ENCODE measurements at places on chromosomes 16 and 17.

GRCh38 chr17:40112191-40112711 is 9.5 kb upstream of the MSL1 start:
- no peak for DNase-seq

- DNase-seq, result no peak
These were observed 141.2 kb downstream of the WWOX start for GRCh38 chr16:78240459-78241222.

- no peak for DNase-seq
These were observed 16.7 kb upstream of the OR1F1 start for GRCh38 chr16:3171181-3171854.

- no peak for DNase-seq
These were observed 9.7 kb upstream of the NOG start for GRCh38 chr17:56583772-56584171.

- DNase-seq, result no peak
These were observed 165.1 kb downstream of the CHD9 start for GRCh38 chr16:53219795-53220454.

DNA sequence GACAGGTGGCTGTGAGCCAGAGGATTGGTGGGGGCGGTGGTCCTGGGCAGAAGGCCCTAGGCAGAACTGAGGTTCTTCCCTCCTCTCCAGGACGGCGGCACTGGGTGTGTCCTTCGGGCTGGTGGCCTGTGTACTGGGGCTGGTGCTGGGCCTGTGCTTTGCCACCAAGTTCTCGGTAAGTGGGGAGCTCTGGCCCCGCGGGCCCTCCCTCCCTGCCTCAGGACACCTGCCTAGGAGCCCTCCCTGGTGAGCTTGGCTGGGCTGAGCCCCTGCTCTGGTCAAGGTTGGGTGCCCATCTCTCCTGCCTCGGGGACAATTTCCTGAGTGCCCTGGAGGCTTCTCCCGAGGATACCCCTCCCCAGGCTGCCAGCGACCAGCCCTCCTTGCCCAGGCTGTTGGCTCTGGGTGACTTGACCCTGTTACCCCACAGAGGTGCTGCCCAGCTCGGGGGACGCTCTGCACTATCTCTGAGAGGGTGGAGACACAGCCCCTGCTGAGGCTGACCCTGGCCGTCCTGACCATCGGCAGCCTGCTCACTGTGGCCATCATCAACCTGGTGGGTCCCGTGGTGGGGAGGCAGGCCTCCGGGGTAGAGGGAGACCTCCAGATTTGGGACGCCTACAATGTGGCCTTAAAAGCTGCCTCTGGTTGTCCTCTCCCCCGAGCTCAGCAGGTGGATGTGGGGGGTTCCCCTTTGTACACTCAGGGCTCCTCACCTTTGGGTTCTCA is 42.0 kb downstream of the ADCY7 start:
- DNase-seq, result no peak

DNA sequence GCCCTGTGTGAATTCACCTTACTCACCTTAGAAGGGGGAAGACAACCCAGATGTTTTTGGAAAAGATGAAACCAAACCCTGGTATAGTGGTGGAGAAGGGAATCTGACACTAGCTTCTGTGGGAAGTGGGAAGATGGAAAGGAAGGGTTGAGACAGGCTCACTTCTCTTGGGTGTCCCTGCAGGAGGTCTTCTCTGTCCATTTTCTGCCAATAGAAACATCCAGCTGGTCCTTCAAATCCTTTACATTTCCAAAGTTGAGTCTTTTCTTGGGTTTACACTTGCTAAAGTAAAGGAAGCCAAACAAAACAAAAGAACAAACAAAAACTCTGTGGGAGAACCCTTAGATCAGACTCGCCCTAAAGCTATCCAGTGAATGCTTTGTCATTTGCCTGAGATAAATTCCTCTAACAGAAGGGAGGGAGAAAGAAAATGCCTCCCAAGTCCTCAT is 10.2 kb downstream of the HOXB1 start:
- no peak for DNase-seq

GRCh38 chr17:39563476-39563875 is 44.2 kb downstream of the NEUROD2 start:
- no peak for DNase-seq

DNA sequence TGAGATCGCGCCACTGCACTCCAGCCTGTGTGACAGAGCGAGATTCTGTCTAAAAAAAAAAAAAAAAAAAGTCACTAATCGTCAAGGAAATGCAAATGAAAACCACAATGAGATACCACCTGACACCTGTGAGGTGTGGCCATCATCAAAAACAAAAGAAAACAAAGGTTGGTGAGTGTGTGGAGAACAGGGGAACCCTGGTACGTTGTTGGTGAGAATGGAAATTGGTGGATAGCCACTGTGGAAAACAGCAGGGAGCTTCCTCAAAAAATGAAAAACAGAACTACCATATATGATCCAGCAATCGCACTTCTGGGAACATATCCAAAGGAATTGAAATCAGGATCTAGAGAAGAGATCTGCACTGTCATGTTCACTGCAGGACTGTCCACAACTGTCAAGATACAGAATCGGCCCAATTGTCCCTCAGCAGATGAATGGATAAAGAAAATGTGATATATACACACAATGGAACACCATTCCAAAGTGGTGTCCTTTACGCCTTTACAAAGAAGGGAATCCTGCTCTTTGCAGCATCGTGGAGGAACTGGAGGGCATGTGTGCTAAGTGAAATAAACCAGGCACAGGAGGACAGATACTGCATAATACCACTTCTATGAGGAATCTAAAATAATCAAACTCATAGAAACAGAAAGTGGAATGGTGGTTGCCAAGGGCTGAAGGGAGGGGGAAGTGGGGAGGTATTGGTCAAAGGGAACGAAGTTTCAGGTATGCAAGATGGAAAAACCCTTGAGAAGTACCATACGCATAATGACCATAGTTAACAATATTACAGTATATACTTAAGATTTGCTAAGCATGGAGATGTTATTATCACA is 63.5 kb upstream of the PLCG2 start:
- DNase-seq, result no peak

DNA sequence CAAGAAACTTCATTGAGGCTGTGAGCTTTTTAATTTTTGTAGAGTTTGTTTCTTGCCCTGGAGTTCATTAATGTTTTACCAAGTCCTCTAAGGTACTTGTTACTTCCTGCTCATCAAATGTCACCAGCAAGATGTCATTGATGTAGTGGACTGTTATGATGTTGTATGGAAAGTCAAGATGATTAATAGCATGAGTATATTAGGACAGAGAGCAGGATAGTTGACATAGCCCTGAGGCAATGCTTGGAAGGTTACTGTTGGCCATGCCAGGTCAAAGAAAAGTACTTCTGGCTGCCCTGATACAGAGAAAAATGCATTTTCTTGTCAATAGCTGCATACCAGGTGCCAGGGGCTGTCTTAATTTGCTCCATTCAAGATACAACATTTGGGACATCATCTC is 6.7 kb downstream of the KRTAP1-5 start:
- no peak for DNase-seq

DNA sequence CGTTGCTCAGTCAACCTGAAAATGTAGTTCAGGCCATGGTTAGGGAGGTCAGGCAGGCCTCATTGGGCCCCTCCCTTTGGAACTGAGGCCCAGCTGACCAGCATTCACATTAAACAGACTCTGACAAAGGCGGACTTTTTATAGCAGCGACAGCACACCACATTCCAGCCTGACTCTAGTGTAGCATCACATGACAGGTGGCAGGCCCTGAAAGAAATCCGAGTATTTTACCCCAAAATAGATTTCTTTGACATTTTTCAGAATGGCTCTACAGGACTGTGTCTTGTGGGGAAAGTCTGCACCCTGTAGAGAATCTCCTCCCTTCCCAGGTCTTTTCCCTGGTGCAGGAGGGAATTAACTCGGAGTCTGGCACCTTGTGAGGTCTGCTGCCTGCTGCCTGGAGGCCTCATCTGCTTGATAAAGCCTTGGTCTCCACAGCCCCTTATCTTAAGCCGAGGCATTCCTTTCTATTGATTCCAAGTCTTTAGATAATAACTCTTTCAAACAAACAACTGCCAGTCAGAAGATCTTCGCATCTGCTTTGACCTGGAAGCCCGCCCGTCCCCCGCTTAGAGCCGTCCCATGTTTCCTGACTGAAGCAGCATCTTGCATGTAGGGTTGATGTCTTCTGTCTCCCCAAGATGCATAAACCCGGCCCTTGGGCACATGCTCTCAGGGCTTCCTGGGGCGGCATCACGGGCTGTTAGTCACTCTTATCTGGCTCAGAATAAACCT is 44.0 kb upstream of the CAPN15 start:
- DNase-seq, result no peak

- DNase-seq, result no peak
These were observed at the start of gene ITGAX for GRCh38 chr16:31354394-31355291. ITGAX (plus strand) TSS chr16:31355176; CDS start chr16:31355255, 79 bp downstream.

DNA sequence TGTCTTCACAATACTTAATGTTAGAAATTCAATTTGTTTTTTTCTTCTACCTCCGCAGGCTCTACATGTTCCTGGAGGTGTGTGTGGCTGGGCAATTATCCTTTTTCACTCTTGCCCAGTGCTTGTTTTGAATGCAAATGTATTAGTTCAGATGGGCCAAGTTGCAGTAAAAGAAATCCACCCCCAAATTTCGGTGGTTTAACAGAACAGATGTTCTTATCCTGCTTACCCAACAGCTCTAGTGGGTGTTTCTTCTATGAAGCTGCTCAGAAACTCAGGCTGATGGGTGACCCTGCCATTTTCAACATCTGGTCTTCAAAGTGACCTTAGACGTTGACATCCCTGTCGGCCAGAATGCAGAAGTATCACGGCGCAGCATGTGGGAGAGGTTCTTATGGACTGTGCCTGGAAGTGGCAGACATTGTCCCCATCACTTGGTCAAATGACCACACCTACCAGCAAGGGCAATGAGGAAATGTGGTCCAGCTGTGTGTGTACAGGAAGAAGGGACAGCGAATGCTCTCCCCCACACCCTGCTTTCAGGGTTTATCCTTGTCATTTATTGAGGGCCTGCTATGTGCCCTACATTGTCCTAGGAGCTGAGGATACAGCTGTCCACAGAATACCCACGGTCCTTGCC is 157.3 kb downstream of the CDH13 start:
- no peak for DNase-seq

Data from NCI-H2107 (cell line).